ENCODE measurements at places on chromosomes 12 and 14.

DNA sequence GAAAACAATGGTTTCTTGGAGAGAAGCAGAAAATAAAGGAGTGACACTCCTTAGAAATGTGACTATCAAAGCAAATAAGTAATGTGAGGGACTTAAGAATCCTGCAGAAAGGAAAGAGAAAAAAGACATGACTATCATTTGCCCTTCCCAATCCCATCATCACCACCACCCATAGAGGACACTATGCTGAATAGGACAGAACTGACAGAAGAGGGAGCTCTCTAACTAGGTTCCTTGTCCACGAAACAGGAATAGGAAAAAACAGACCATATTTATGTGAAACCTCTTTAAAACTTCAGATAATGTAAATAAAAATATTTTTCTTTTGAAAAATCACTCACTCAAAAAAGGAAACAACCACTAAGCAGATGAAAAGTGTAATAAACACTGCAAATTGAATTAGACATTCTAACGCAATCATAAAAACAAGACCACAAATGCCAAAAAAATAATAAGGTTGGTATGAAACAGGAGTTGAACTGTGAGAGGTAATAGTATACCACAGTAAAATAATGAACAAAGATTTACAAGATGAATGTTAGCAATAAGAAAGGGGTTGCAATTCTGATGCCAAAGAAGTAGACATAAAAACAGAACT lies 24.1 kb downstream of the KLRD1 start:
- DNase-seq = peak; percentile 72

DNA sequence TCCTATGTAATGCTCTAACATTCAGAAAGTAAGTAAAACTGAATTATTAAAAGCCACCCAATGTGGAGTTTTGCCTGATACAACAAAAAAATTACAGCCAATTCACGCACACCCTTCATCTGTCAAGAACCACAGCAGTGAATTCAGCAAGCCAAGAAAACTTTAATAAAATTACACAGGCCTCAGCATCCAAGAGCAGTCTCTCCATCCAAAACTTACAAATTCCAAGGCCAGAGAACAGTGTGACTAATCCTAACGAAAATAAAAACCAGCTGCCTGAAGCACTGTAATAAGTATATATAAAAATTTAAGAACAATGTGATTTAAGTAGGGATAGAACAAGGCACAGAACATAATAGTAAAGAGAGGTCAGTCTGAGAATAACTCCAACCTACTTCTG lies 54.2 kb downstream of the SIX6 start:
- DNase-seq = no peak

- peak; percentile 40 for DNase-seq
Measured at GRCh38 chr14:101235335-101236103, 325.8 kb upstream of the DIO3 start.

- no peak for DNase-seq
Measured at GRCh38 chr12:44628180-44628579, 247.9 kb downstream of the NELL2 start.

- DNase-seq = no peak
Measured at GRCh38 chr12:79842630-79843029, 92.3 kb downstream of the PPP1R12A start.

- DNase-seq = no peak
Measured at GRCh38 chr14:89936654-89937185, 17.8 kb downstream of the EFCAB11 start.

GRCh38 chr14:91354979-91355685 lies 62.5 kb downstream of the CCDC88C start:
- DNase-seq = peak; percentile 76

DNA sequence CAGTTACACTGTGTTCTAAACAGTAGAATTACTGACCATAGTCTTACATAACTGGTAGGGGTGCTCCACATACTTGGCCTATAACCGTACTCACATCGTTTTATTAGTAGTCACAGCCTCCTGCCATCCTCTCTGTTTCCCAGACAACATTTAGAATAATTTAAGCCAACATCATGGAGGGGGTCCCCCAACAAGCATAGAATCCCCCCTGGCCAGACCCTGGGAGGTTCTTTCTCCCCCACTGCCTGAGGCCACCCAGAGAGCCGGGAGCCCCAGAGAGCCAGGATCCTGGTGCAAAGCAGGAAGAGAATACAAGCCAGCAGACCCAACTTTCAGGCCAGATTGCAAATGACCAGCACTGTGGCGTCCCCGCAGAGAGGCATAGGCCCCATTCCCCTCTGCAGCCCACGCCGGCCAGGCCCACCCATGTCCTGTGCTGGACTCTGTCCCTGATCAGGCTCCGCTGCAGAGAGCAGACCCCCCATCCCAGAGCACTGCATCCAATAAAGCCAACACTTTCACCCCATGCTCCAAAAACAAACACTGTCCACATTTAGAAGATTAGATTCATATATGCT lies 195.2 kb downstream of the NTF3 start:
- no peak for DNase-seq

- no peak for DNase-seq
Measured at GRCh38 chr12:22457085-22457484, 87.3 kb downstream of the C2CD5 start.

GRCh38 chr12:104708891-104709290 lies 249.2 kb downstream of the SLC41A2 start:
- no peak for DNase-seq

DNA sequence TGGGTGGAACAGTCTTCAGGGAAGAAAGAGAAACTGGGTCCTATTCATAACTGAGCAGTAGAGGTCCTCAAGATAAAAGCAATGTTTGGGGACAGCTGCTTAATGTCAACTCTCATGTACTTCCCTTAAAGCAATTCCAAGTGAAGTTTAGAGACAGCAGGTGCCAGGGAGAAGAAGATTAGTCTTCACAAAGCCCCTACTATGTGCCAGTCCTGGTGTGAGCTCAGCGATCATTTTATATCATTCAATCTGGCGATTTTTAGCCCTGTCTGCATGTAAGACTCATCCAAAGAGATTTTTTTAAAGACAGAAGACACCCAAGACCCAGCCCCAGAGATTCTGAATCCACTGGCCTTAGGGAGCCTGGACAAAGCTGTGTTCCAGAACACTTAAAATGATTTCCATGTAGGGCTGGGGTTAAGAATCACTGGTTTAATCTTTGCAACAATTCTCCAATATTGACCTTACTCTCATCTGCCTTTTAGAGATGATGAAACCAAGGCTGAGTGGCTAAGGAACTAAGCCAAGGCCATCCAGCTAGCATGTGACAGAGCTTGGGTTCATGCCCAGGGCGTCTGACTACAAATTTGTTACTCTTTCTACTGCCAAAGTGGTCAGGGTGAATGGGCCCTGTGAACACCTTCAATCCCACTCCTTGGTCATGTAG lies 404.5 kb upstream of the TBX3 start:
- peak; percentile 34 for DNase-seq

DNA sequence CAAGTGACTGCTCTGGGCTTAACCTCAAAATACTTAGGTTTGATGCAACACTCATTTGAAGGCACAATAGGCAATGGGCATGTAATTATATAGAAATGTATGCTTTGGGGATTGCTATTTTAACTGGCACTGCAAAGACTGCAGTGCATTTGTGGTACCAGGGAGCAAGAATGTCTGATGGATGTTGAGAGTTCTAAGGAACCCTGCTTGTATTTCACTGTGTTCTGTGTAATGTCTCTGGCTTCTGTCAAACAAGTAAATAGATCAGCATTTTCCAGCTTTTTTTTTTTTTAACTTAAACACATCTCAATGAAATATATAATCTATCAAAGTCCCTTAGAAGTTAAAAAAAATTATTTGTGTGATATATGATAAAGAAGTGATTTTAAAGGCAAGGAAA lies 94.8 kb upstream of the ATP2B1 start:
- no peak for DNase-seq
